Left kidney (tissue), 8 donors: ENCODE measurements at places on chromosomes 5 and 9. TPM values are rescaled to one million over a fixed set of nuclear protein-coding genes. Genes with fewer than 3 reads are reported as not detected.

The PCDHB11 gene
- polyA plus RNA-seq = 4.4 TPM

DNA sequence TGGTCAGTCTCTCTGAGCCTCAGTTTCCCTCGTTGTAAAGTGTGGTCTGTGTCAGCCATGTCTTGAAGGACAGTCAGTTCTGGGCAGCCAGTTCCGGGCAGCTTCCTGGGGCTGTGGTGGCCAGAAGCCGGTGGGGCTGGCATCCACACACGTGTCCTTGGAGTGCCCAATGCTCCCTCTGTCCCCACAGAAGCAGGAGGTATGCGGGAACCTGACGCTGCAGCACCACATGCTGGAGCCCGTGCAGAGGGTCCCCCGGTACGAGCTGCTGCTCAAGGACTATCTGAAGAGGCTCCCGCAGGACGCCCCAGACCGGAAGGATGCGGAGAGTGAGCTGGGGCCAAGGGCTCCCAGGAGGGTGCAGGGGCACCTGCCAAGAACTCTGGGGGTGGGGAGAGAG is 48.4 kb upstream of the SUSD3 start:
- DNase-seq = no peak

DNA sequence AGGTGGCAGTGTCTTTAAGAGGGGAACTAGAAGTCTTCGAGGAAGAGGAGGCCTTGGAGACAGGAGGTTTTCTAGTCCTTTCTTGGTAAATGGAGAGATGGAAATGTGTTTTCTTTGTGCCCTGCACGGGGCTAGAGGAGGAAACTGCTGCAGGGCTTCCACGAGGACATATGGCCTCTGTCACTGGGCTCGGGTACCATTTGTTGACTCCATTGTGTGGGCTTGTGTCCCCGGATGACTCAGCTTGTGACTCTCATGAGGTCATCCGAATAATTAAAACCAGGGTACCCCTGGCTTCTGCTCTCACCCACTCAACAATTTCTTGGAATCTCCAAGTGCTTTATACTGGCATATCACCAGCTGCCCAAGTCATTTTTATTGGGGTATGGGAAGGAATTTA is 261.7 kb downstream of the KIF4B start:
- no peak for DNase-seq

DNA sequence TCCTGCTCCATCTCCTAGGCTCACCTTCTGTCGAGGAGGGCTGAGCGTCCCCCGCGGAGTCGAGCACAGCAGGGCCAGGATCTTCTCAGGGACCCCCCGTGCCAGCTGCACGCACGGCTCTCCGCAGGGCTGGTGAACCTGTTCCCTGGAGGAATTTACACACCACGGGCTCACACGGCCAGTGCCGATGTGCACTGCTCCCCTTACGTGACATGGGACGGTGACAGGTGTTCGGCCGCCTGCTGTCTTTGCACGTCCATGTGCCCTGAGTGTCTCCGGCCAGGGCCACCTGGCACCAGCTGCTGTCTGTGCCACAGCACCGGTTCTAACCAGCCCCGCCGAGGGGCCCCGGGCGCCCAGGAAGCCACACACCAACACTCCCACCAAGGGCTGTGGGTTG is 8.7 kb upstream of the AGPAT2 start:
- DNase-seq = no peak

The COQ4 gene
- 83.2 TPM for polyA plus RNA-seq

The SPINK13 gene
- 1.1 TPM for polyA plus RNA-seq

DNA sequence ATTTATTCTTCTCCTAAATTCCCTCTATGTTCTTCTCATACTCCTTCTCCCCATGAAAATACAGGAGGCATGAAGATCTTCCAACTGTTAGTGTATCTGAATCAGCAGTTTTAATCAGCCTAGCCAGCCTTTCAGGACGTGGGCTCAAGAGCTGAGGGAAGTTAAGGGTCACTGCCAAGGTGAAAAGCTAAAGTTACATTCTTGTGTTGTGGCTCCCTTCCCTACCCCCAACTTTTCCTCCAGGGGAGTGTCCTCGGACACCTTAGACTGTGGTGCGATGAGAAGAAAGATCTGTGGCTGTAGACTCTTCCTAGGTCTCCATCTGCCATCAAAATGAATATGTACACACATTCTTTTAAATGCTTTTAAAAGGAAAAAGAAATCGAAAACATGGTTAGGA is 4.2 kb downstream of the DMRT3 start:
- no peak for DNase-seq

DNA sequence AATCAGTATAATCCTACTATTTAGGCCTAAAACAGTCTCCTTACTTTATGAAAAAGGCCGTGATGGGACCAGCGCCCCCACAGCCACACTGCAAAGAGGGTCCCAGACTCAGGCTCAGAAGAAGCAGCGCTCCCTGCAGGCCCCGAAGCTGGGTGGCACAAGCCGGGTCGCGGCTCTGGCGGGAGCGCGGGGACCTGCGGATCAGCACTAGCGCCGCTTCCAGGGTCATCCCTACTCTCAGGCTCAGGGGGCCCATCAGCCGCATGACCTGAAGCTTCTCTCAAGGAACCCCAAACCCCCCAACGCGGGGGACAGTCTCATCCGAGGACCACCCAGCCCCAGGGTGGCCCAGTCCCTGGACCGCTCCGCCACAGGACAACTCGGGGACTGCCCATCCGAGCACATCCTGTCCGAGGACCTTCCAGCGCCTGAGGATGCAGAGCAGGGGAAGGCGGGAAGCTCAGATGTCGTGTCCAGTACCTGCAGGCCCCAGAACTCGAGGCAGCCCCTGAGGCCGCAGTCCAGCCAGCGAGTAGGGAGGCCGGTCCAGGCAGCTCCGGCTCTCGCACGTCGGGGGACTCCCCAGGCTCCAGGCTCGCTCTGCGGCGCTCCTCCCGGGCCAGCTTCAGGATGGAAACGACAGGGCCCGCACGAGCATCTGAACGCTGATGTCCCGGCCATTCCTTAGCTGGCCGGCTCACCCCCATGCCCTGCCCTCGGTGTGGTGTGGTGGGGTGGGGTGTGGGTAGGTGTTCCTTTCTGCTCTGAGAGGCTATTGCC is 32.4 kb upstream of the CDK20 start:
- DNase-seq = no peak

The GABRA6 gene
- polyA plus RNA-seq = not detected

GRCh38 chr9:70421272-70422180 is 7.1 kb upstream of the KLF9 start:
- no peak for DNase-seq

The SUSD3 gene
- polyA plus RNA-seq = 6.9 TPM

DNA sequence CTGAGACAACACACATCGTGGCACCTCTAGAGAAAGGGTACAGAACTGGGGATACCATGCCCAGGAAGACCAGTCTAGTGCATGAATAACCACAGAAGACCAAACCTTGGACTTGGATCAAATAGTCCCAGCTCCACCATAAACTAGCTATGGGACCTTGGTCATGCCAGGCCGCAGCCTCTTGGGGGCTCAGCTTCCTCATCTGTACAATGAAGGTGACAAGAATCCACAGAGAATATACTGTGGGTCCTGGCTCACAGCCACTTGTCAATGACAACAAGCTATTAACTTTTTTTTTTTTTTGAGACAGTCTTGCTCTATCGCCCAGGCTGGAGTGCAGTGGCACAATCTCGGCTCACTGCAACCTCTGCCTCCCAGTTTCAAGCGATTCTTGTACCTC is 3.9 kb downstream of the KYAT1 start:
- DNase-seq = no peak

DNA sequence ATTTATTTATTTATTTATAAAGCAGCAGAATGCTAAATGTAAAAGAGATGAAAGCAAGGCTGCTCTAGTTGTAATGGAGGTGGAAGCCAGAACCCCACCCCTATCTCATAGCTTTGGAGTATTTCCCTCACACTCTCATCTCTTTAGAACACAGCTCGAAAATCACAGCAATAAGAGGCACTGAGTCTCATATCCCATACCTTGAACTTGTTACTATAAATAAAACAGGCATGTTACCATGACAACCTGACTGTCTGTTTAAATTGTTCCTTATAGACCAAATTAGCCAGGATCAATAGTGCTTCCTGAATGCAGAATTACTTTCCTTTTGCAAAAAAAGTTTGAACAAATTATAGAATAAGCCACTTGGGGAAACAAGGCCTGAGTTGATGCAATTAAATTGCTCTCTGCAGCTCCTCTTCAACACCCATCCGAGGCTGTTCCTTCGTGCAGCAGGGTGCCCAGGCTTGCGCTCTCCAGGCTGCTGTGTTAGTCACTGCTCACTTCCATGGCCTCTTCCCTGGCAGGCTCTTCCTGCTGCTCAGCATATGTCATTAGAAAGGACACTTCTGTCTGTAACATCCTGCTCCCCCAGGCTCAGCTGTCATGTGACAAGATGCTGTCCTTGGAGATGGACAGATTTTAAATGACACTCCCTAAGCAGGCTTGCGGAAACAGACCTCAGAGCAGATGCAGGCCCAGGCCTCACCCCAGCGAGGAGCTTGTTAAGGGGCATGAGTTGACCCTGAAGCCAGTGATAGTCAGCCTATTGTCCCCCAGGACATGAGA is 120.2 kb downstream of the CARTPT start:
- DNase-seq = no peak

DNA sequence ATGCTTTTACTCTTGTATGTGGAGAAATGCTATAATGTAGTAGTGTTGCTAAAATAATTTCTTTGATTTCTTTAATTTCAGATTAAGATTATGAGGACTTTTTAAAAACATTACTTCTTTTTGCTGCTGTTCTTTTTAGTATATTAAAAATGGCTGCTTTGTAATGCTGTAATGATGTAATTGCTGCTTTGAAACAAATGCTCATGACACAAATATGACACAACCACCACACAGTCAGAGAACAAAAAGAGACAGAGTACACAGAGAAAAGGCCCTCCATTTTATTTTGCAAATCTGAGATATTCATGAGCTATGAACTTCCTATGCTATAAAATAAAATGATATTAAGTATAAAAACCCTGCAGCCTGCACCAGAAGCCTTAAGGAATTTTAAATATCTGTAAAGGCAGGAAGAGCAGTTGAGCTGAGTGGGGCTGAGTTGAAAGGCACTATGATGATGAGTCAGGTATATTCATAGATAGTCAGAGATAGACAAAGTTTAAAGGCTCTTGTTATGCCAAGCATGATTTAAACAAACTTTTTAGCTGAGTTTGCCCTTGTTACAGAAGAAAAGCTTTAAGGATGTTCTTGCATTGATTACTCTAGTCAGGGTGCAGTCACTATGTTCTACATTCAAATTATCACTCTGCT is 5.1 kb upstream of the POU5F2 start:
- no peak for DNase-seq

The ARRDC3 gene
- polyA plus RNA-seq = 138 TPM

The ZDHHC11 gene
- 14.7 TPM for polyA plus RNA-seq

- no peak for DNase-seq
Measured at GRCh38 chr5:143793249-143793648, 18.7 kb upstream of the HMHB1 start.

GRCh38 chr5:104540448-104540847 is 977.9 kb upstream of the NUDT12 start:
- DNase-seq = peak; percentile 12

- no peak for DNase-seq
Measured at GRCh38 chr5:38728029-38728428, 117.8 kb upstream of the OSMR start.

The TSLP gene
- 0.10 TPM for polyA plus RNA-seq

DNA sequence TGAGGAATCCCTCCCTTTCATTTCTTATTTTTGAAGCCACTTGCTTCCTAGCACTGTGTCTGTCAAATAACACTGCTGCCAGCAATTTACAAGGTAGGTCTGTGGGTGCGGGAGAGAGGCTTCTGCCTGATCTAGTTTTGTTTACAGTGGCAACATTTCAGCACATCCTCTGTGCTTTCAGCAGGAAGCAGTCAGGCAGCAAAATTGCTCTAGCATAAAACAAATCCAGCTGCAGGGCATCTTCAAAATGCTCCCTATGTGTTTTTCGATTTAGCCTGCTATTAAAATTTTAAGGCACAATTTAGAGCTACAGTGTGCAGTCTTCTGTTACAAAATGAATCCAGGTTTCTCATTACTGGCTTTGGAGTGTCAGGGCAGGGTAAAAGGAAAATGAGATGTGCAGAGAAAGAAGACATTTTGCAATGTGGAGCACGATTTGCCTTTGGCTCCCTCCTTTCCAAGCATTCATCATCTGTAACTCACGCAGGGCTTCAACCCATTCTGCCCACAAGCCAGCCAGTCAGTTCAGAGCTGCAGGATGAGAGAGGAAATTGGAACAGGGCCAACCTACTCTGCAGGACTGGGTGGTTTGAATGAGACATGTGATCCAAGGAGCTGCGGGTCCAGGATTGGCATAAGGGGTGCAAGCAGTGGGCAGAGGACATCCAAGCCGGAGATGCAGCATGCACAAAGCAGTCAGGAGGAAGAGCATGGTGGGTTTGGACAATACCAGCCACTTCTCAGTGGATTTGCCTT is 143.4 kb upstream of the APC start:
- peak; percentile 22 for DNase-seq

- DNase-seq = no peak
Measured at GRCh38 chr5:116411101-116411571, 163.5 kb downstream of the SEMA6A start.

DNA sequence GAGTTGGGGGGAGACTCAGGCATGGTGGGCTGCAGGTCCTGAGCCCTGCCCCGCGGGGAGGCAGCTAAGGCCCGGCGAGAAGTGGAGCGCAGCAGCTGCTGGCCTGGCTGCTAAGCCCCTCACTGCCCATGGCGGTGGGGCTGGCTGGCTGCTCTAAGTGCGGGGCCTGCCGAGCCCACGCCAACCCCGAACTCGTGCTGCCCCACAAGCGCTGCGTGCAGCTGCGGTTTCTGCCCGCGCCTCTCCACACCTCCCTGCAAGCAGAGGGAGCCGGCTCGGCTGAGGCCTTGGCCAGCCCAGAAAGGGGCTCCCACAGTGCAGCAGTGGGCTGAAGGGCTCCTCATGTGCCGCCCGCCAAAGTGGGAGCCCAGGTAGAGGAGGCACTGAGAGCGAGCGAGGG is 1355.1 kb upstream of the WWC1 start:
- DNase-seq = no peak

The CDKN2B gene
- polyA plus RNA-seq = 0.18 TPM

- no peak for DNase-seq
Measured at GRCh38 chr5:175813943-175814630, 57.3 kb upstream of the CPLX2 start.

DNA sequence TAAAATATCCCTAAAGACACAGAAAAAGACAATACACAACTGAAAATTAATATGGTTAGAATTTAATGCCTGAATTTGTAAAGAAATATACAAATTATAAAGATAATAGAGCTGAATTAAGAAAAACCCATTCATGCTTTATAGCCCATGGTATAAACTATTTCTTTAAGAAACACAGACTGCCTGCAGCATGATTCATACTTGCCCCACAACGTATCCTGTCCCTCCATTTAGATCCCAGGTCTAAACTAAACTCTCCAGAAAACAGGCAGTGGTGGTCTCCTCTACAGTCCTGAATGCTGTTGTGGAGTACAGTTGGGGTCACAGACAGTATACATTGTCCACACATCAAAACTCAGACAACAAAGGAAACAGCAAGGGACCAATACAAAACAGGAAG is 24.8 kb downstream of the IL6ST start:
- DNase-seq = no peak
